ENCODE measurements at places on chromosomes 3 and 15.

DNA sequence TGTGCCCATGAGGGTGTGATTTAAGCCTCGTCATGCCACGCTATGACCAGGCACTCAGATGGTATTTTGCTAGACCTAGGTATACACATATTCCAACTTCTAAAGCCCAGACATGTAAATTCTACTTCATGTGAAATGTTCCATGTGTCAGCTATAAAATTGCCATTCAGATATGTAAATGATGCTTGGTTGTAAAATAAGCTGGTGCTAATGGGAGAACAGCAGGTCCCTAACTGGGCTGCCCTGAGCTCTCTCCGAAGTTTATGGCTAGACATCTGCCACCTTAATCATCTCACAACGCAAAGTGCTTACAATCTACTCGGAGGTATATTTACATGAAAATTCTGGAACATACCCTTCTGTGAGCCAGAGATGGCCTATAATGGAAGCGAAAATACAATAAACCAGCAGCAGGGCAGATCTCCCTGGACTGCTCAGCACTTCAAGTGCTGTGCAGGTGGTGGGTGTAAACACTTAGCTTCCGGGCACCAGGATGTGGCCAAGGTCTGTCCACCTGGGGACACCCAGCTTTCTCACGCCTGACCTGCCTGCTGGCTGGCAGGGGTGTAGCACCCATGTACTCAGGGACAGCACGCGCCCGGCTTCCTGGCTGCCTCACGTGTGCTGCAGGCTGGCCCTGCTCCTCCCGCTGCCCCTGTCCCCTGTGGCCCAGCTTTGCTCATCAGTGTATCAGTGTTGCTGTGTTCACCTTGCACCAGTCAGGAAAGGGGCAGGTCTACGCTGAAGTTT lies 82.0 kb downstream of the CHDH start:
- peaks cover 16% of the 10 kb centered on the region for H3K27me3 ChIP-seq
- no peak overlapping the region for H3K27ac ChIP-seq
- H3K4me3 ChIP-seq = no peak overlapping the region
- H3K4me1 ChIP-seq = no peaks in the 10 kb centered on the region

DNA sequence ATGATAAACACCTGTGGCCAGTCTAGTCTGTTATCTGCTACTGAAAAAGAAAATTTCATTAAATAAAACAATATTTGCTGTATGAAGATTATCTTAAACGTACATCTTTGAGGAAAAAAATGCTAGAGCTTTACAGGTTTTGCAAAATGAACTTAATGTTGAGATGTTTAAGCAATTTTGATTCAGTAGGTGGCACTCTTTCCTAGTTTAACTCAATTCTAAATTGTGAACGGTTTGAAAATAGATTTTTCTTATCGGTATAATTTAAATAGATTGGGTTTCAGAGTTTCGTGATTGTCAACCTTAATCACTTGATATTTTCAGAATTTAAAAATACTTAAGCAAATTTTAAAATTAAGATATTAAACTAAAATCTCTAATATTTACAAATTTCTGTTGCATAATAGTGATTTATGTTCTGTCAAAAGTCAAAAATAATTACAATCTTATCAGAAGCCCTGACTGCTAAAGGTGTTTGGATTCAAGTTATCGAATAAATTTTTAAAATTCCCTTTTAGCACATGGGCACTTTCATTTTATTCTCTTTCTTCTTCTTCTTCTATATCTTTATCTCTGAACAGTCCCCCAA lies 7.0 kb upstream of the RNF111 start:
- peaks cover 57% of the 10 kb centered on the region for H3K4me1 ChIP-seq
- H3K27me3 ChIP-seq = peaks cover 17% of the 10 kb centered on the region
- peak overlapping the region; percentile 43 for H3K27ac ChIP-seq
- DNase-seq = no peak

GRCh38 chr3:118059096-118059495 lies 975.5 kb downstream of the IGSF11 start:
- no peaks in the 10 kb centered on the region for H3K27me3 ChIP-seq
- no peaks in the 10 kb centered on the region for H3K36me3 ChIP-seq
- no peak overlapping the region for H3K27ac ChIP-seq
- H3K4me3 ChIP-seq = no peak overlapping the region
- no peaks in the 10 kb centered on the region for H3K4me1 ChIP-seq
- no peak for DNase-seq

GRCh38 chr3:134504132-134504531 lies 18.3 kb downstream of the CEP63 start:
- H3K4me1 ChIP-seq = no peaks in the 10 kb centered on the region
- no peak overlapping the region for H3K27ac ChIP-seq
- peaks cover 80% of the 10 kb centered on the region for H3K36me3 ChIP-seq
- H3K27me3 ChIP-seq = no peaks in the 10 kb centered on the region
- H3K4me3 ChIP-seq = no peak overlapping the region

DNA sequence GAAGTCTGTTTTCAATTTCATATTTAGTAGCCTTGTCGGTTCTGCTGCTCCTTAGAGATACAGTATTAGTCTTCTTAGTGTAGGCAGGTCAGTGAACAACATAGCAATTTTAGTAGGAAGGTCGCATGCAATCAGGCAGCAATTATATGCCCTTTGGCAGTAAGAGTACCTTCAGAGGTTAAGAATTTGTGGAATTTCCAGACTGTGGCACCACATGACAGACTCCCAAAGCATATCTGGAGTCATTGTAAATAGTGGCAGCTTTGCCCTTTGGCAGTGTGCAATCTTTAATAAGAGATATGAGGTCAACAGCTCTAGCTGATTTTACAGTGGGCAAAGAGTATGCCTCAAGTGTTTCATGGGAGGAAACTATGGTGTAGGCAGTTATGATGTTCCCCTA lies 1532.5 kb upstream of the CADM2 start:
- no peak for DNase-seq
- H3K4me3 ChIP-seq = no peak overlapping the region
- H3K36me3 ChIP-seq = no peaks in the 10 kb centered on the region

DNA sequence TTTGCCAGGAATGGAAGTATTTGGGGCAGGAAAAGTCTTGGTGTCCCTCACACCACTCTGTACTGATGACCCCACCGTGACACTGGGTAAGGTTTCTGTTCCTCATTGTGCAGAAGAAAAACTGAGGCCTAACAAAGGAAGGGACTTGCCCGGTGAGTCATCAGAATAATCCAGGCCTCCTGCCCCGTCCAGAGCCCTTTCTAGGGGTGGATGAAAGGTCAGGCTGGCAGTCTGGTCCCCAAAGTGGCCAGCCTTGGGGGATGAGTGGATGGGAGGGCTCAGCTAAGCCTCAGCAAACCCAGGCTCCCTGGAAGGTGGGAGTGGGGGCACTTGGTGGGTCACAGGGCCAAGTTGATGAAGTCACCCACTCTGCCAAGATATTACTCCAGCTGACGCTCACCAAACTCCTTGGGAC lies 2.3 kb upstream of the DNAH1 start:
- no peak for DNase-seq
- no peak overlapping the region for H3K4me3 ChIP-seq
- peaks cover 16% of the 10 kb centered on the region for H3K4me1 ChIP-seq
- H3K27ac ChIP-seq = no peak overlapping the region
